Activated CD4-positive, alpha-beta T cell treated with anti-CD3 and anti-CD28 coated beads, Interleukin-2, amount 50 U/mL, for 48 hours (primary cell): ENCODE measurements at places on chromosomes 12 and 14.
A peak's percentile ranks its signal among the peaks of the same experiment; 100 is the strongest.

- DNase-seq = peak; percentile 86
These were observed 3.5 kb upstream of the TSPAN9 start for GRCh38 chr12:3073438-3074250.

GRCh38 chr14:85413836-85414526 is 116.0 kb upstream of the FLRT2 start:
- no peak for DNase-seq

DNA sequence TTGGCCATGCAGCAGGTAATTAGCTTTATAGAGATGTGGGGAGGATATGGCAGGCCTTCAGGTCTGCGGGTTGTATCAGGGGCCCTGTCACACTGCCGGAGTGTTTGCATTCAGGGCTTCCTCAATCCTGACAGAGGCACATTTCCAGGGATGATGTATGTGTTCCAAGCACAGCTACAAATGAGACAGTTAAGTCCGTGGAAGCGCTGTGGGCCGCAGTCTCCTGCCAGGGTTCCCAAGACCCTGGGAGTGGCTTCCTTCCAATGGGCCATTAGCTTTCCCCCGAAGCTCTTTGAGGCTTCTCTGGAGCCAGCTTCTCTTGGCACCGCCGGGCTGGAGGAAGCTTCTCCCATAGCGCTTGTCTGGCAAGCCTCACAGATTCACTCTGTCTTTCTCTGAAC is 1524.7 kb upstream of the TMEM132C start:
- no peak for DNase-seq

DNA sequence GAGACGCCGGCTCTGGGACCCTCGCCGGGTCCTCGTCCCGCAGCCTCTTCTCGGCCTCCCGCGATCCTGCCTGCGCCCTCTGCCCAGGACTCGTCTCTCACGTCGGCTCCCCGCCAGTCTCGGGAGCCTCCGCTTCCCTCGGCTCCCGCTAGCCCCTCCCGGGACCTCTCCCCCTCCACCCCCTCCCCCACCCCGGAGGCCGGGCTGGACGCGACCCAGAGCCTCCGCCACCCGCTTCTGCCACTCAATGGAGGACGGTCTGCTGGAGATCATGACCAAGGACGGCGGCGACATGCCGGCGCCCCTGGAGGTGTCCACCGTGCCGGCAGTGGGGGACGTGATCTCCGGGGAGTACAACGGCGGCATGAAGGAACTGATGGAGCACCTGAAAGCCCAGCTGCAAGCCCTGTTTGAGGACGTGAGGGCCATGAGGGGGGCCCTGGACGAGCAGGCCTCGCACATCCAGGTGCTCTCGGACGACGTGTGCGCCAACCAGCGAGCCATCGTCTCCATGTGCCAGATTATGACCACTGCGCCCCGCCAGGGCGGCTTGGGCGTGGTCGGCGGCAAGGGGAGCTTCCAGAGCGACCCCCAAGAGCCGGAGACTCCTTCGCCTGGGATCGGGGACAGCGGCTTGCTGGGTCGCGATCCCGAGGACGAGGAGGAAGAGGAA is 568 bp downstream of the CCDC184 start:
- peak; percentile 28 for DNase-seq

- no peak for DNase-seq
These were observed 125.9 kb upstream of the ATF1 start for GRCh38 chr12:50637870-50638481.

DNA sequence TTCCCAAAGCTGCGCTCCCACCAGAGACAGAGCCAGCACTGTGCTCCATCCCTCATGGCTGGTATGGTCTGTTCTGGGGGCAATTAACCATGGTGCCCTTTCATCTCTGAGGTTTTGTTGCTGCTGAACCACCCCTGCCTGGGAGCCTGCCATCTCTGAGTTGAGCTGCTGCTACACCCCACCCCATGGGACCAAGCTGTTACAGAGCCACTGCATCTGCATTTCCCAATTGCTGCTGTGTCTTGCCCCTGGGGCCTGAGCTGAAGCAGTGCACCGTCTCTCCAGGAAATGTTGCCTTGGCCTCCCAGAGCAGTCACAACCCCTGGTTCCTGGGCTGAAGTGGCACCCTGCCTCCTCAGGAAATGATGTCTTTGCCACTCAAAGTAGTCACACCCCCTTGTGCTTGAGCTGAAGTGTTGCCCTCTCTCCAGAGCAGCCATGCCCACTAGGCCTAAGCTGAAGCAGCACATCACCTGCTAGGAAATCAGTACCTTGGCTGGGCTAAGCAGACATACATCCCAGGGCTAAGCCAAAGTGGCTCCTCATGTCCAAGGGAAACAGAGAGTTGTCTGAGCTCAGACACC is 140.3 kb downstream of the RERGL start:
- no peak for DNase-seq

- peak; percentile 7 for DNase-seq
These were observed 77.9 kb downstream of the SPTB start for GRCh38 chr14:64801800-64802199.

DNA sequence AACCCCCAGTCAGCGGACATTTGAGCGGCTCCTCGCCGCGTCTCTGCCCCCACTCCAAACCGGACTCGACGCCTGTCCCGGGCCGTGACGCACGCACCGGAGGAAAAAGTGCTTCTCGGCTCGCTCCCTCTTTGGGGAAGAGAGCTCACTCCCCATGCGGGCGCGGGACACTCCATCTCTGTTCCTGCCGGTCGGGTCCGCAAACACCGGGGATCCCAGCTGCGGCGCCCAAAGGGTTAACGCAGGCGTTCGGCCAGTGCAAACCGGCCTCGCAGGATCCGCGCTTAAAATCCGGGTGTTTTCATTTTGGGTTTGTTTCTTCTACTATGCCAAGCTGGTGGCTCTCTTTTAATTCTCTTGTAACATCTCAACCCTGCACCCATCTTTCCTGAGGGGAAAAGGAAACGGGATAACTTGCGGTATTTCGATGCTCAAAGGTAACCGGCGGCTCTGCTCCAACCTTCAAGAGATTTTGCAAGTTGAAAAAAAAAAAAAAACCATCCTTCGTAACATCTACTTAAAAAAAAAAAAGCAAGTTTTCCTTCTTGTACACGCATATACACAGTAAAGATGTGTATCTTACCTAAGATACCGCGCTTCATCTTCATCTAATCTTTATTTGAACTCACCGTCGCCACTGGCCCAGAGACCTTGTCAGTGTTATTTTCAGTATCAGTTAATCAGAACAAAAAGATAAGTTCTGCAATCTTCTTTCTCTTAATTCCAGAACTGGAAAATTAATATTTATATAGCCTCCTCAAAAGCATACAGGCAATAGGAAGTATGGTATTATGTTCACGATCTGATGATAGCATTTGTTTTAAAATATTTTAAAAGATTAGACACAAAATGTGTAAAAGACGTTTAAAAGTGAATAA is 1.6 kb upstream of the ATP2B1 start:
- peak; percentile 47 for DNase-seq

- DNase-seq = no peak
These were observed 213.9 kb upstream of the FKBP4 start for GRCh38 chr12:2580821-2581220.

GRCh38 chr12:126726481-126727217 is 1540.3 kb upstream of the TMEM132C start:
- no peak for DNase-seq

GRCh38 chr14:40221428-40221827 is 789.2 kb upstream of the FBXO33 start:
- DNase-seq = no peak

DNA sequence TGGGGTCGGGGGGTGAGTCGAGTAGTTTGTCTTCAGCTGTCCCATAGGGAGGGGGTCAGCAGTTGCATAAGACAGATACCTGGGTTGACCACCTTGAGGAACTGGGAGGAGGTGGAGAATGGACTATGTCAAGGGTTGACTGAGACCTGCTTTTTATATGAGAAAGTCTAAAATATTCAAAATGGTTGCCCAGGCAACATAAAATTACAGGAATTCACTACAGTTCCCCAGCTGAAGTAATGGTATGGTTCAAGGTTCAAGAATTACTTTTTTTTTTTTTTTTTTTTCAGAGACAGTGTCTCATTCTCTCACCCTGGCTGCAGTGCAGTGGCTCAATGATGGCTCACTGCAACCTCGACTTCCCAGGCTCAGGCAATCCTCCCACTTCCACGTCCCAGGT is 5.1 kb upstream of the TCHP start:
- no peak for DNase-seq

DNA sequence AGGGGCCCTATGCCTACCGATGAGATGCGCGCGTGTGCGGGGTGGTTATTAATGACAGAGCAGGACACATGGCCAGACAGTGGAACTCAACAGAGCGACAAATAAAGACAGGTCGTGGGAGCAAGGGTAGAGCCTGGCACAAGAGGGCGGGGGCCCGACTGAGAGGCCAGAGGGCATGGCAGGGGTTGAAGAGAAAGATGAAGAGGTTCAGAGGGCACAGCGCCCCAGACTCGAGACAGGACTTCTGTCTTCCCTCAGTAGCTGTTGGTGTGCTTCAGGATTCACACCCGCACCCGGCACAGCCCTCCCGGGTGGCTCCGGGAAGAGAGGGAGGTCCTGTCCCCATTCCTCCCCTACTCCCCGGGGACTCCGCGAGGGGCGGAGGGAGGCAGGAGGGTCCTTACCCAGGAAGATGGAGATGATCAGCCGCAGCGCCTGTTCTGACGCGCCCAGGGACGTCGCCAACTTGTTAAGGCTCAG is 366 bp downstream of the LPCAT3 start:
- no peak for DNase-seq

GRCh38 chr12:52391618-52392002 is 6.2 kb upstream of the KRT84 start:
- no peak for DNase-seq

DNA sequence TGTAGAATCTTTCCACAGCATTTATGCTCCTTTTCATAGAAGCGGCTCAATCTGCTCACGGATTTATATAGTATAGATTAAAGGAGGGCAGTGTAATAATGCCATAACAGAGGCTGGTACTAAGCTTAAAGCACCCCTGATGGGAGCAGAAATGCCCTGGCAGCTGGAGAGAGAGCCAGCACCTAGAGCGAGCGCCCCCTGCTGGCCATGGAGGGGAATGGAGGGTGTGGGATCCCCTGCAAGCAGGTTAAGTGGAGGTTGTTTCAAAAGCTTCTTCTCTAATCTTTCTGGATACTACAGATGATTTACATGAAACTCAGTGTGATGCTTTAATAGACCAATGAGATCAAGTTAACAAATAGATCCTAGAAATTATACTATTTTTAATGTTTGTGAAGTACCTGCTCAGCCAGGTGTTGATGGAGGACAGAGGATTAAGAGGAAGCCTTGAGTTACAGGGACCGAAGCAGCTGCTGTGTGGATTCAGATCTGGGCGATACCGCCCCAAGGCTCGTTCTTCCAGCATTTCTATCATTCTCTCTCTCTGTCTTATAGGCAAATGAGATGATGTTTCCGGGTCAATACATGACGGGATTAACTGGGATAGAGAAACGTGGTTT is 1519.3 kb upstream of the TMEM132C start:
- DNase-seq = peak; percentile 66

DNA sequence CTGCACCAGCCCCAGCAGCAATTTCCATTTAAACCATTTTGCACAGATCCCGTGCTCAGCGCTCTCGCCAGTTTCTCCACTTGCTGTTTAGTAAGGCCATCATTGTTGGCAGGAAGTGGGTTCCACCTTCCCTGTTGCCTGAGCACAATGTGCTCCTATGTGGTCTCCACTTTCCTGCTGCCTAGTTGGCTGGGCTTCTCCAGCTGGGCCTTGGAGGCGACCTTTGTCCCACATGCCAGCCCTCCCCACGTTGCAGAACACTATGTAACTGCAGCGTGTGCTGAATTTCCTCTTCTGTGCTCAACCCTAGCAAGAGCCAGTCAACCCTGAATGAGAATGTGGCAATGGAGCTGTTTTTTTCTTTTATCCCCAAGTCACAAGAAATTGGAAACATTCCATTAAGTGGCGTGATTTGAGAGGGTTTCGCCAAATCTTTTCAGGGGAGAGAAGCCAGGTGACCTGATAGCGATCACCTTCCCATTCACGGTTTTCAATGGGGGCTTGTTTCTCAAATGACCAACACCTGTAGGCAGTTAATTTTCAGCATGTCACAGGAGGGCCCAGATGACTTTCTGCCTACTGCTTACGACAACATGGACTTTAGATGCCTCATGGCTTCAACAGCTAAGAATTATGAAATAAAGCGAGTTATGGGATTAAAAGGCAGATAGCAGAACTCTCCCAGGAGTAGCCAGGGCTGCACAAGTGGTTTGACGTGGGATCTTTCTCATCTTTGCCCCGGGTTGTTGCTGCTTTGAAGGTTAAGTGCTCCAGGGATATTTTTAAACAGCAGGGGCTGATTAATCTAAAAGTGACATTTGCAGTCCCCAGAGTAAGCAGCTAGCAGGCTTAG is at the start of gene ACACB:
Gene ACACB, plus strand, starts transcription at position 830 of the 853 bp plus-strand sequence. CDS start 22,819 bp downstream, outside the sequence.
- DNase-seq = no peak

DNA sequence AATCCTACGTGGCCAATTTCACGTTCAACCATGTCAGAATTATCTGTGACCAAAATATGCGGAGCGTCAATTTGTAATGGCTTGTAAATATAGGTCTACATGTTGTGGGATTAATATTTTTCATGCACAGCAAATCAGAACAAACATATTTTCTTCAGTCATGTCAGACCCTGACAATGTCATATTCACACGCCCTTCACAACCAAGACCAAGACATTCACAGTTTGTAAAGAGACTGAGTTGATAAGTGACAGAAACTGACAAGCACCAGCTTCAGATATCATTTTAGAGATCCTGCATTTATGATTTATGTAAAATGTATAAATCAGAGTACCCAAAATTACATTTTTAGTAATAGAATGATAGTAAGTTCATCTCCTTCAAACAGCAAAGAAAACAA is 57.3 kb upstream of the NOVA1 start:
- DNase-seq = no peak

DNA sequence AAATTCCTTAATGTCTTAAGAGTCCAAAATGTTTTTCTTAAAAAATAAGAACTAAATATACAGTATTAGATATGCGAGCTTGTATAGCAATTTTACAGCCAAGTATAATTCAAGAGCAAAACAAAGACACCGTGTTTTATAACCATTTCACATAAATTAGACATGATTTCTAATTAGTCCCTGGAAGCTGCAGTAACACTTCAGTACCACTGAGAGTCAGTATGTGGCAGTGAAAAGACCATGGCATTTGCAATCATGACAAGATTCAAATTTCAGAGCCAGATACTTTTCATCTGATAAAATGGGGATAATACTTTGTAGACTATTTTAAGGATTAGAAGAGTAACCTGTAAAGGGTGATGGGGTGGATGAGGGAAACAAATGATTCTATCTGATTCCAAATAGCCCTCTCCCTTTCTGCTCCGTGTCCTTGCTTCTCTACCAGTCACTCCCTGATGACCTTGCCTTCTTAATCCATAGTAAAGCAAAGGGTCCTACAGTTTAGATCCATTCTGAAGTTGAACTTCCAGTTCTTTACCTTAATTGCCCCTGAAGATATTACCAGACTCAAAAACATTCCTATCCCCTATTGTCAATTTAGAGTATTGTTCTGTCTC is 145.4 kb upstream of the ABCD2 start:
- DNase-seq = no peak
